Activated CD4-positive, alpha-beta T cell treated with anti-CD3 and anti-CD28 coated beads for 48 hours (primary cell): ENCODE measurements at places on chromosomes 3 and 15.

- no peak for DNase-seq
These were observed 2.8 kb upstream of the XCR1 start for GRCh38 chr3:46029953-46030543.

- DNase-seq, result no peak
These were observed 3.4 kb upstream of the LMAN1L start for GRCh38 chr15:74809242-74809641.

DNA sequence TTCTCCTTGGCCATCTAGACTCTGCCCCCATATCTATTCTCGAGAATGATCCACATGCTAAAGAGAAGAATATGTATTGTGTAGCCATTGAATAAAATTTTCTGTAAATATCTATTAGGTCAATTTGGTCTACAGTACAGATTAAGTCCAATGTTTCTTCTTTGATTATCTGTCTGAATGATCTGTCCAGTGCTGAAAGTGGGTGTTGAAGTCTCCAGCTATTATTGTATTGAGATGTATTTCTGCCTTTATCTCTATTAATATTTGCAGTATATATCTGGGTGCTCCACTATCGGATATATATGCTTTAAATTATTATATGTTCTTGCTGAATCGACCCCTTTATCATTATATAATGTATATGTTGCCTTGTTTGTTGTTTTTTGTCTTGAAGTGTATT, 384.9 kb upstream of the ROBO1 start:
- DNase-seq, result no peak

- no peak for DNase-seq
These were observed 672 bp upstream of the KY start for GRCh38 chr3:134651347-134652041.

GRCh38 chr3:105527949-105528348, 161.2 kb downstream of the ALCAM start:
- peak; percentile 33 for DNase-seq

DNA sequence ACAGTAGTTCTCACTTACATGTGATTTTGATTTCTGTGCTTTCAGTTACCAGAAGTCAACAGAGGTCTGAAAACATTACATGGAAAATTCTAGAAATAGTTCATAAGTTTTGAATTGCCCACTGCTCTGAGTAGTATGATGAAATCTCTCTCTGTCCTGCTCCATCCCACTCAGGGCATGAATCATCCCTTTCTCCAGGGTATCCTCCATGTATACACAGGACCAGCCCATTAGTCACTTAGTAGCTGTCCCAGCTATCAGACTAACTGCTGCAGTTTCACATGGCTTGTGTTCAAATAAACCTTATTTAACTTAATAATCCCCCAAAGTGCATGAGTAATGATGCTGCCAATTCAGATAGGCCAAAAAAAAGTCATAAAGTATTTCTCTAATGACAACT, 38.6 kb downstream of the EPHA3 start:
- no peak for DNase-seq

DNA sequence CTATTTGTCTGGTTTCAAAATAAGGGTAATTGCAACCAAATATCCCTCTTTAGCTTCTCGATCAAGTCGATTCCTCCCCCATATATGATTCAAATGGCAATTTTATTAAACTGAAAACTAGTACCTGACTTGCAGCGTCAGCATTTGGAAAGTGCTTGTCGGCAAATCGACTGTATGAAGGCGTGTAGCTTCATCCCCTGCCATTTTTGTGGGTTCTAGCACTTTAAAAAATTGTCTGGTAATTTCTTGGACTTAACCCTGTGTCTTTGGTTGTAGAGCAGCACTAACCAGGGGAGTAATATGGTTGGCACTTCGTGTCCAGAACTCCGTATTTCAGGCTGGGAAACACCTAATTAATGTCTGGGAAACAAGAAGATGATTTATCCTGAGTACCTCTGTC, 573 bp downstream of the MME start:
- no peak for DNase-seq

- DNase-seq, result no peak
These were observed 124.1 kb downstream of the NR2E3 start for GRCh38 chr15:71934446-71934845.

GRCh38 chr3:104960579-104960978, 406.1 kb upstream of the ALCAM start:
- DNase-seq, result no peak

DNA sequence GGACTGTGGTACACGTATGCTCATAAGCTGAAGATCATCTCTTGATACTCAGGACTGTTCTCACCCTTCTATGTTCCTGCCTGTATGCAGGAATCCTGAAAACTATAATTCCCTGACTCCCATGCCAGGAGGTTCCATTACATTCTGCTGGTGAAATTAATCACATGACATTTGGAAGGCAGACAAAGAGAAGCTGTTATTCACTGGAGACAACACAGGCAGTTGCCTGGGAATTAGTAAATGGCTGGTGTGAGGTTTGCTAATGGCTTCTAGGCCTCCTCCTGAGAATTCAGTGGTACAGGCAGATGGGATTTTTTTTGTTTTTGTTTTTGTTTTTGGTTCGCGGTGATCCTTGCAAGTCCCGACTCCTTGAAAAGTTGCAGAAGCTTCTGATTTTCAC, 91.4 kb downstream of the CTNNB1 start:
- DNase-seq, result no peak

- no peak for DNase-seq
These were observed 3.9 kb upstream of the IREB2 start for GRCh38 chr15:78434134-78434533.

DNA sequence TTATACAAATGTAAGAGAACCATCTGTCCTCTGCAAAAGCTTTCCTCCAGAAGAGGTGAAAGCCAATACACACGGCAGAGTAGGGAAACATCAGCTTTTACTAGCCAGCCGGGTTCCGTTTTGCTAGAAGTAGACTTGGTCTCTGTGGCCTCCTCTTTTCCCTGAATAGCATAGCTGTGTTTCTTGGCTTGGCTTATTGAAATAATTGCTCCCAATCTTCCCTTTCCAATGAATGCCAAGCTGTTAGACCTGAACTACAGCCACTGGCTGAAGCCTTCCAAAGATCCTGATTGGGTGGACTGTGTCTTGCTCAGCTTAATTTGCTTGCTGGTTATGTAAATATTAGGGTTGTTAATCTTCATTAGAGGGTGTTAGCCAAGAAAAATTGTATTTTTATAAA, 157.8 kb upstream of the ROPN1 start:
- no peak for DNase-seq

DNA sequence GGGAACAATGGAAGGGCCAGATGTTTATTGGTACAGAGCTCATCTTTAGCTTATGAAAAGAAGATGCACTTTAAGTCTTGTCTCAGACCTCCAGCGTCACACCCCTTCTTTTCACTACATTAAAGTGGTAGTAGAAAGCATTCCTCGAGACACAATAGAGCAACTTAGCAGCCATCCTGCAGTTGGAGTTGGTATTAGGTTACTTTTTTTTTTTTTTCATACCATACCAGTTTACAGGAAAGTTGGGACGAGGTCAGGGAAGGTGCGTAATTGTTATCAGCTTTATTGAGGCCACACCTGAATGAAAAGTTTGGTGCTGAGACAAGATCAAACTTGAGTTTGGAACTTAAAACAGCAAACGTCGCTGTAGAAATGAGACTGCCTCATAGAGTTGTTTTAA, 203.8 kb downstream of the SOX2 start:
- no peak for DNase-seq

DNA sequence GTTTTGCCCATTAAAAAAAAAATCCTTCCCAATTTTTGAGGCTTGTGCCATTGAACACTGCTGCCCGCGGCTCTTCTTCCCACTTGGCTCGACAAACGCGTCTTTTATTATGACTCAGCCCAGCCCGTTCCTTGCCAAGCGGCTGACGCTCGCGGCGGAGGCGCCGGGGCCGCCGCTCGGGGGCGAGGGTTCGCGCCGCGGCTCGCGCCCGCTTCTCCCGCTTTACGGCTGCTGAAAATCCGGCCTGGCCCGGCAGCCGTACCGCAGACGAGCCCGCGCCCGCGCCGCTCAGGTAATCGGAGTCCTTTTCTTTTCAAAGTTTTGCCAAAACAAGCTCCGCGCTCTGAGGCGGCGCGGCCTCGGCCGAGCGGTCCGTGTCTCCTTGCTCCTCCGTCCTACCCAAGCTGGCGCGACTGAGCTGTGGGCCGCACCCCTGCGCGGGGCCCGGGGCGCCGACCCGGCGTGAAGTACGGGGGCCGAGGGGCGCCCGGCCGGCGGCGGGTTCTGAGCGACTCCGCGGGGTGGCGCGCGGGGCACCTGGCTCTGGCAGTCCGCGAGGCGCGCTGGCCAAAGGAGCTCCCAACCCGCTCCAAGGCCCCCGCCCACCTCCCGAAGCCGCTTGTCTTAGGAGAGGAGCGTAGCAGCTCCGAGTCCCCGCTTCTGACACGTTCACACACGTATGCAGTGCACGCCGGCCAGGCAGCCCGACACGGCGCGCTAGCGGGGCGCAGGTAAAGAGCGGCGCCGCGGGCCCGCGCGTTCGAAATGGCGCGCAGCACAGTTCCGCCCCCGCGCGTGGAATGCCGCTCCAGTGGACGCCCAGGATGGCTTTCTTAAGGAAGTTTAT, 418.2 kb upstream of the NAALADL2 start:
- peak; percentile 78 for DNase-seq

DNA sequence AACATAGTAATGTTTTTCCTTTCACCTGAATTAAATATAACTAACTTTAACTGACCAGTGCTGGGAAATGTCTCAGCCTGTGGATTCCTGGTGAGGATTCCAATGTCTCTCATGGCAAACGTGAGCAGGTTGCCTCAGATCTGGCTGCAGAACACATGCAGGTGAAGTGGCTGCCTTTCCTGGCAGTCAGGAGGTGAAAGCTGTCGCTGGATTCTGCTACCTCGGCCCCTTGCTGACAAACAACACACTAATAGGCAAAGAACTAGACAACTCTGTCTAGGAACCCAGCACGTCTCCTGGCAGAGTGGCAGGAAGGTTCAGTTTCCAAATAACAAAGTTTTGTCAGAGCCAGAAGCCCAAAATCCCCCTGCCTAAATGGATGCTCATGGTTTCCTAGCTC, 400.8 kb upstream of the PPP2R3A start:
- DNase-seq, result no peak

GRCh38 chr15:39285071-39285470, 295.8 kb upstream of the THBS1 start:
- DNase-seq, result no peak

- DNase-seq, result no peak
These were observed 20.9 kb upstream of the ABHD17C start for GRCh38 chr15:80674245-80674614.

GRCh38 chr15:90609242-90610180, 79.8 kb downstream of the CRTC3 start:
- no peak for DNase-seq

DNA sequence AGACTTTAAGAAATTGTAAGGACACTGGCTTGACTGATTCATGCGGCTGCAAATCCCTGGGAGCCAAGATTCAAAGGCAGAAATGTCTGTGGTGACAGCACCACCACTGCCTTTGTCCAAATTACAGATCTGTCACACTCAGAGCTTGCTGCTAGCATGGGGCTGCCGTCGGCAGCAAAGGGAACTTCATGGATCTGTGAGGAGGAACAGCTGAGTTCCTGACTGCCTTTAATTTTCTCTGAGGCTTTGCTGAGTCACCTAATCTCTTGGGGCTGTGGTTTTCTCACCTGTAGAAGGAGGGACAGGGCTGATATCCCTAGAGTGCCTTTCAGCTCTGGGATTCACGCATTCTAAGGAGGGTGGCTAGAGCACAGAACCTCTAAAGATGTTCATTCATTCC, 4.1 kb upstream of the PAK6 start:
- DNase-seq, result no peak

DNA sequence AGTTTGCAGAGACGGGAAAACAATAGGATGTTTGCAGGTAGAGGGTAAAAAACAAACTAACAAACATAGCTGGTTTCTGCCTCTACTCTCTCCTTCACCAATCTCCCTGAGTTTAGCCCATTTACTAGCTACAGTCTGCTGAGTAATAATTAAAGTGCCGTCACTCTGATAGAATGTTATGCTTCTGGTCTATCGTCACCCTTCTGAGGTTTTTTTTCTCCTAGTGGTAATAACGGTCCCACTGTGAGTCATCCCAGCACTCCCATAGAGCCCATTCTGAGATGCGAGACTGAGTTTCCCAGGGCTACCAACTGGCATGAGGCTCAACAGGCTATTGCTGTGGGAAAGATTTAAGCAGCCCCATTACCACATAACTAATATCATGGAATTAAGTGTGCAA, 56.4 kb downstream of the PLAAT1 start:
- DNase-seq, result no peak

DNA sequence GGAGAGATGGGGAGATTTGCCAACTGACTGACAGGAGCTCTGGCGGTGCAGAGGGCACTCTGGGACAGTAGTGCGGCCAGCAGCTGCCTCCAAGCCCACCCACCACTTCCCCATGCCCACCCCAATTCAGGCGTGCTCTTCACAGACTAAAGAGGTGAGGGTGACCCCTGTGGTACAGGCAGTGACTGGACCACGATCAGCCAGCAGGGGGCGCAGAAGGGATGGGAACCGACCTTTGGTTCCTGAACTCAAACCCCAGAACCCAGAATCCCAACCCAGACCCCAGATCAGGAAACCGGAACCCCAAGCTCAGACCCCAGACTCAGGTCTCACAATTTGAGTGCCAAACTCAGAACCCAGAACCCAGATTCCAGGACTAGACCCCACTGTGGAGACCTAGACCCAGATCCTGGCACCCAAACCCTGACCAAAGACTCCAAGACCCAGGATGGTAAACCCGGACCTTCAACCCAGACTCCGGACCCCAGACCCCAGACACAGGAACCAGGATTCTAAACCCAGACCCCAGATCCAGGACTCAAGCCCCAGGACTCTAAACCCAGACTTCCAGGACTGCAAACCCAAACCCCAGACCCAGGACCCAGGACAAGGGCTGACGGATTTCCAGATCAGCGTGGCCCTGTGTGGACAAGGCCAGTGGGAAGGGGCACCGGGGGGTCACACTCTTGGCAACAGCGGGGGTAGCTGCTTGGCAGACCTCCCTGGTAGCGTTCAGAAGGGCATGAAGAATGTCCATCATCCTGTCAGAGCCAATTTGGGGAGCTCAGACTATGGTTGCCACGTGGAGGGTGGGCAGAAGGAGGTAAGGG, 3.7 kb upstream of the MYL3 start:
- DNase-seq, result peak; percentile 88

GRCh38 chr3:142910280-142910679, 21.4 kb upstream of the PCOLCE2 start:
- DNase-seq, result no peak

DNA sequence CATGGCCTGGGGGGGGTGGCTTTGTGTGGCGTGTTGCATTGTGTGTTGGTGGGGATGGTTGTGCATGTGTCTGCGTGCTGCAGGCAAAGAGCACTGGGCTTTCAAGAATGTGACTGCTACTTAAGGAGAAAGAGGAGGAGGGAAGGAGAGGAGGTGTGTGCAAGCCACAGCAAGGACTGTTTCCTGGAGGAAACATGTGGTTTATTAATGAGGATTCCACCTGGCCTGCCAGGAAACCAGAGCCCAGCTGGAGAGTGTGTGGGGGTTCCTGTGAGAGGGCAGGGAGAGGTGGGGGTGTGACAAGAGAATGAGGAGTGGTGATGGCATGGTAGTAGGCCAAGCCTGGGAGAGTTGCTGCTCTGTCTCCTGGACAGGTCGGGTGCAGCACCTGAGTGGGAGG, 258.1 kb upstream of the ROPN1 start:
- DNase-seq, result no peak

- DNase-seq, result no peak
These were observed 53.2 kb upstream of the CTSH start for GRCh38 chr15:78997981-78998499.

GRCh38 chr3:14549256-14549919, 9.2 kb upstream of the GRIP2 start:
- DNase-seq, result no peak

- no peak for DNase-seq
These were observed 20.5 kb downstream of the SLC41A3 start for GRCh38 chr3:126063358-126063965.

GRCh38 chr3:183560607-183561006, 5.1 kb upstream of the KLHL6 start:
- no peak for DNase-seq
